Posterior vena cava (tissue), 2 donors: ENCODE measurements at places on chromosomes 11 and 22.

DNA sequence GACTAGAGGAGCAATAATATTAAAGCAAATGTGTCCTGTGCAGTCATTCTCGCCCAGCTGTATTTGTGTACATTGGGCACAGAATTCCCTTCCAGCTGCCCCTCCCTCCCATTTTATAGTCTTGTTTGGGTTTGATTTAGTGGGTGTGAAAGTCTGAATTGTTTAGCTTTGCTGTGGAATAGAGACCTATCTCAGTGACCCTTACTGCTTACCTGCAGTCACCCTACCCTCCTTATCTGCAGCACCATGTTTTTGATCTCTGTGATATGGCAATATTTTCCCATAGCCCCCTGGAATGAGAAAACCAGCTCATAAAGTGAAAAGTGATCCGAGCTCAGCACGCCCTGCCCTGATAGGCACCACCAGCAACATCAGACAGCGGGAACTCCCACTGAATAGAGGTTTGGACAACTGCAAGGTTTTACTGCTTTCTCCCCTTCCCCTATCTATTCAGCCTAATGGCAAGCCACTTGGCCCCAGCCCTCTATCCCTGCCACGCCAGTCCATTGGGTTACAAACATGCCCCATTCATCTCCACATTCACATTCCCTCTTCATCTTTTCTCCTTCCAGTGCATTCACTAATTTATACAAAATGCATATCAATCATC, 199.0 kb downstream of the ETS1 start:
- DNase-seq: no peak

GRCh38 chr11:71491940-71492339, 35.1 kb upstream of the KRTAP5-7 start:
- peak; percentile 24 for DNase-seq

GRCh38 chr22:40491990-40492631, 121.7 kb downstream of the SGSM3 start:
- no peak for DNase-seq

DNA sequence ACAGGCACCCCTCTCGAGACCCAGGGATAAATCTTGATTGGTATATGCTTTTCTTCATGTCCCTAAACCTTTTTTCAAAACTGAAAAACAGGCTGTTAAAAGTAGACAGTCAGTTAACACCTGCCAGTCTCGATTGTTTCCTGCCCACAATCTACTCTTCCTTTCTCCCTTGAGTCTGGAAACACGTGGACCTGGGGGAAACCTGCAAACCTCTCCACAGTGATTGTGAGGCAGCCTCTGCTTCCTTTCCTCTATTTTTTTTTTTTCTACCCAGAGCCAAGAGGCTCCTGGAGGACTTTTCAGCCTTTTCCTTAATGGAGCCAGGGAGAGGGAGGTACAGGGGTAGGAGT, 69.4 kb upstream of the CLMP start:
- no peak for DNase-seq

- DNase-seq: no peak
Measured at GRCh38 chr11:11178671-11179638, 174.1 kb downstream of the CSNK2A3 start.

DNA sequence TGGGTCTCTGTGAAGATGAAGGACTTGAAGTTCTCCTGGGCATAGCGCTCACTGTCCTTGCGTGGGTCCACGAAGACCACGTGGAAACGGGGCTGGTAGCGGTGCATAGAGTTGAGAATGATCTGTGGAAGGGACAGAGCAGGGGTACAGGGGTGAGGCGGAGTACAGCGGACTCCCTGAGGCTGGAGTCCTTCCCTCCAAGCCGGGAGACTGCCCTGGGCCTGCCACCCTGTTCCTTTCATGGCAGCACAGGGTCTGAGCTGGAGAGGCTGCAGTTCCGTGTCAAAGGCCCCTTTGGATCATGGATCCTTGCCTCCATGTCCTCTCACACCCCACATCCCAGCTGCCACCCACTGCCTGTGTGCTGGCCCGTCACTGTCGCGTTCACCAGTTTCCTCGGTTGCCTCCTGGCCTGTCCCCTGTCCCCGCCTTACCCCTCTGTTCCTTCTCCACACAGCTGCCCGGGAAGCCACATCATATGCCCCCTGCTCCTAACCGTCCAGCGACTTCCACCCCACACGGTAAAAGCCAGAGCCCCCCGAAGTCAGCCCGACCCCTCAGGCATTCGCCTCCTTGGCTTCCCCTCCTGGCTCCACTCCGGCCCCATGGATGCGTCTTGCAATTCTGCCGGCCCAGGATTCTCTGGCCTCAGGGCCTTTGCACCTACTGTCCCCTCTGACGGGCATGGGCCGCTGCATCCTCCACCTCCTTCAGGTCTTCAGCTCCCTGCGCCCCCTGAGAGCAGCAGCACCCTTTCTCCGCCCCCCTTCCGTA, 3.4 kb upstream of the NUDT8 start:
- DNase-seq: peak; percentile 80

- no peak for DNase-seq
Measured at GRCh38 chr22:46934746-46935491, 172.5 kb downstream of the TBC1D22A start.

GRCh38 chr11:3840004-3840869, 522 bp downstream of the RHOG start:
- DNase-seq: no peak

GRCh38 chr11:124719534-124719933, 20.2 kb upstream of the NRGN start:
- DNase-seq: no peak

DNA sequence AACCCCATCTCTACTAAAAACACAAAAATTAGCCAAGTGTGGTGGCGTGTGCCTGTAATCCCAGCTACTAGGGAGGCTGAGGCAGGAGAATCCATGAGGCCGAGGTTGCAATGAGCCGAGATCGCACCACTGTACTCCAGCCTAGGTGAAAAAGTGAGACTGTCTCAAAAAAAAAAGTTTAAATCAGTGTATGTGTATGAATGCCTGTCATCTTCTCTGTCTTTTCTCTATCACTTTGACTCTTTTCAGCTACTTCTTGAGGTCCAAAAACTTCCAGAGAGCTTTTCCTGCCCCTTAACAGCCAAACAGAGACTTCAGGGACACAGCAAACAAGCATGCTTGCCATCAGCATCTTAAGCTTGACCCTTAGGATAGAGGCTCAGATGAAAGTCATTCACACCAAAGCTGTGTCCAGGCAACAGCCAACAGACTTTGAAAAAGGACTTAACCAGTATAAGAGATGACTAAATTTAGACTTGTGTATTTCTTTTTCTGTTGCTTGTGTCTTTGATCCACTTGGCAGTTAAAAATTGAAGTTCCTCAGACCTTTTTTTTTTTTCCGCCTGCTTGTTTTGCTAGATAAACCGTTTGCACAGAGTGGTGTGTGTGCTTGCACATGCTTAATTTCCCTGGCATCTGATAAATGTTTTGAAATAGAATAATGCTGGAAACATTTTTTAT, 151.9 kb downstream of the DBX1 start:
- no peak for DNase-seq

GRCh38 chr11:69848201-69848600, 29.0 kb upstream of the FGF3 start:
- DNase-seq: no peak

GRCh38 chr22:29756341-29756740, 10.5 kb downstream of the ZMAT5 start:
- no peak for DNase-seq

DNA sequence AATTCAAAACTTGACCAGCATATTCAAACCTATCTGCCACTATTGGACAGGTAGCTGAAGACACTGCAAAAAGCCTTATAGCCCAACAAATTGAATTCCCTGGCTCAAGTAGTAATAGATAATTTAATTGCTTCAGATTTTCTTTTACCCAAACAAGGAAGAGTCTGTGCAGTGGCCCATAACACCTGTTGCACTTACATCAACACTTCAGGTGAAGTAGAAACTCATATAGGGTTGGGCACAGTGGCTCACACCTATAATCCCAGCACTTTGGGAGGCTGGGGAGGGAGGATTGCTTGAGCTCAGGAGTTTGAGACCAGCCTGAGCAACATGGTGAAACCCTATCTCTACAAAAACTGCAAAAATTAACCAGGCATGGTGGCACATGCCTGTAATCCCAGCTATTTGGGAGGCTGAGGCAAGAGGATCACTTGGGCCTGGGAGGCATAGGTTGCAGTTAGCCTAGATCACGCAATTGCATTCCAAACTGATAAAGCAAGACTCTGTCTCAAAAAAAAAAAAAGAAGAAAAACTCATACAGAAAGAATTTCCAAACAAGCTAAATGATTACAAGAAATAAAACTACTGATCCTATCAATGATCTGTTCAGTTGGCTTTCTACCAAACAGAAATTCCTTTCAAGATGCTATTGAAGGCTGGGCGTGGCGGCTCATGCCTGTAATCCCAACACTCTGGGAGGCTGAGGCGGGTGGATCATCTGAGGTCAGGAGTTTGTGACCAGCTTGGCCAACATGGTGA, 9.5 kb downstream of the FOLR3 start:
- DNase-seq: no peak

GRCh38 chr11:79353706-79354105, 87.1 kb downstream of the TENM4 start:
- no peak for DNase-seq

GRCh38 chr11:80204021-80204420, 763.2 kb upstream of the TENM4 start:
- DNase-seq: no peak

DNA sequence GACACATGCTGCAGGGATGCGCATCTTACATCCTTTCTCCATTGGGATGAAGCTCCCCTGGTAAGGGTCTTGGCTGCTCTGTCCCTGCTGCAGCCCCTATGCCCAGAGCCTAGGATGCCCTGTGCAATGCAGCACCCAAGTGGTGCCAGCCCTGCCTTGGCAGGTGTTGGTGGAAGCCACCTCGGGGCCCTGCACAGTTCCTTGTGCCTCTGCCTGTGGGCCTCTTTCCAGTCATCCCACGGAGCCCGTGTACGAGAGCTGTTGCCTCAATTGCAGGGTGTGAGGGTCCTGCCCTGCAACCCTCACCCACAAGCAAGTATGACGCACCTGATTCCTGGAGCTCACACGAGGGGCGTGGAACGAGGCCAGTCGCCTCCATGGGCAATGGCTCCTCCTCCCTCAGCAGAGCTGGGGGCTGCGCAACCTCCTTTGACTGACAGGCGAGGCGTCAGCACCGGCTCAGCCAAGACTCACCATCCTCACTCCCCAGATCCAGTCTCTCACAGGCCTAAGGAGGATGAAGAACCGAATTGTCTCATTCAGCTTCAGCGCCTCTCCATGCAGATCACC, 719.6 kb downstream of the BRD1 start:
- DNase-seq: peak; percentile 54

GRCh38 chr11:696955-697491, 1.4 kb downstream of the TMEM80 start:
- DNase-seq: no peak

- peak; percentile 54 for DNase-seq
Measured at GRCh38 chr22:23831261-23831660, 7.5 kb downstream of the DERL3 start.

GRCh38 chr22:44192098-44192815, 11.5 kb downstream of the PARVG start:
- no peak for DNase-seq

- no peak for DNase-seq
Measured at GRCh38 chr11:122895563-122895962, 13.0 kb downstream of the JHY start.

GRCh38 chr11:69215216-69215615, 59.5 kb downstream of the SMIM38 start:
- peak; percentile 23 for DNase-seq

DNA sequence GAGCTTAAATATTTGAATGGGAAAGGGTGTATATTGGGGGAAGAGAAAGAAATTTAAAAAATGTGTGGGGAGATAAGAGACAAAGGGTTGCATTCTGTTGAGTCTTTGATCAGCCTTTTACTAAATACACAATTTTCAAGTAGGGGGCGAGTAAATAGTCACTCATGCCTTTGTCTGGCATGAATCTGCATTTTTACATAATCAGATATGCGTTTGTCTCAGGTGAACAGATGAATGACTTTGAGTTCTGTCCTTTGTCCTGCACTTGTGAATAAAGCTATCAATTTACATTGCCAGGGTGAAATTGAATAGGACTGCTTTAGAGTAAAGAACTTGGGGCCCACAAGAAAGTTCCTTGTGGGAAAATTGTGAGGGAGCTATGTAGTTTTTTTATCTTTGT, 523.6 kb upstream of the LUZP2 start:
- DNase-seq: no peak

DNA sequence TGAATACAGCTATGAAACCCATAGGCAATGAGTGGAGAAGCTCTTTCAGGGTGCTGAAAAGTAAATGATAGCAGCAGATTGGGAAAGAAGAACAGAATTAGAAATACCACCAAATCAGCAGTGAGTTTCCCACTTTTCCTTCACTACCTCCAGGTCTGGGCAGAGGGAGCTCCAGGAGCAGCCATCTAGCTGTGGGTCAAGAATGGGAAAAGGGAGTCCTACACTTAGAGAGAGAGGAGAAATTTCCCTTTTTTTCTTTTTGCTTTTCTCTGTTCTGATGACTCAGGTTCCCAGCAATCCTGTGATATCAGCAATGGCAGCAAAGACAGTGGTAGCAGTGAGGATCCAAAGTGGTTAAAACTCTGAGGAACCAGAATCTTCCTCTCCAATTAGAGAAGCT, 263.9 kb downstream of the NXPE2 start:
- no peak for DNase-seq

GRCh38 chr11:74256378-74257133, 54.9 kb downstream of the P4HA3 start:
- no peak for DNase-seq

DNA sequence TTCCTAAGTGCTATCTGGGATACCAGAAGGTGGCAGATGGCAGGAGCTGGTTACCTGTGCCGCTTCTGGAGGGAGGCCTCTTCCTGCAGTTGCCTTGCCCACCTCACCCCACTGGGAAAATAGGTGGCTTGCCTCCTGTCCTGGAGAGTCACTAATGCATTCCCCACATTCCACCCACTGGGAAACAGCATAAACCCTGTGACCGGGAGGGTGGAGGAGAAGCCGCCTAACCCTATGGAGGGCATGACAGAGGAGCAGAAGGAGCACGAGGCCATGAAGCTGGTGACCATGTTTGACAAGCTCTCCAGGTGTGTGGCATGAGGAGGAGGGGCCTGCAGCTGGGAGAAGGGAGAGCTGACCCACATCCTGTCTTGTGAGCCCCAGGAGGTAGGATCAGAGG, 5.6 kb downstream of the RIC8A start:
- peak; percentile 51 for DNase-seq
